RCC 7860 (cell line): ENCODE measurements at places on chromosomes 5 and 9.

DNA sequence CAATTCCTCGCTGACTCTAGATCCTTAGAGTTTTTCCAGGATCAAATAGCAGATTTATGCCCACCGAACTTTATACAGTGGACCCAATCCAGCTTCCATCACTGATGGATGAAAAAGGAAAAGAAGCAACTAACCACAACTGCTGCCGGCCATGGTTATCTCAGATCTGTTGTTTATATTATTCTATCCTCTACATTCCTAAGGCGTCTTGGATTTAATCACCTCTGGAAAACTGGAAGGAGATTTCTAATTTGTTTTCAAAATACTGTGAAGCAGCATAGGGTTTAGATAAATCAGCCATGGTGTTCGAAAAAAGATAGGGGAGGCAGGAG lies 663 bp upstream of the ZNF366 start:
- DNase-seq: no peak

DNA sequence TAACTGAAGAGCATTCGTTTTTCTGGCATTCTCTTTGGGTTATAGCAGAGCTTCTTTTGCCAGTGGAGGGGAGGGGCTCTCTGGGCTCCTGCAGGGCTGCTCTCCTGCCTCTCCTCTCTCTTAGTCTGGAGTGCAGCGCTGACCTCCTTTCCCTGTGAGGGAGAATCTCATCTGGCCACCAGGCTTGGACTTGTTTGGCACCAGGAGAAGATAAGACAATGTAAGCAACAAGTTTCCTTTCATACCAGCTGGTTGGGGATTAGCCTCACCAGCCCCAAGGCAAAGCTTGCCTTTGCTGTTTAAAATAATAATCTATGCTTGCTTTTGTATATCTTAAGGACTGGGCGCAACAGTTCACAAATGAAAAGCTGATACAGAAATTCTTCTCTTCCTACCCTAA lies 196.4 kb downstream of the TLE4 start:
- no peak for DNase-seq

- DNase-seq: no peak
These were observed 18.3 kb upstream of the TEK start for GRCh38 chr9:27090711-27091110.

- no peak for DNase-seq
These were observed 11.7 kb upstream of the TAS2R1 start for GRCh38 chr5:9641806-9642355.

DNA sequence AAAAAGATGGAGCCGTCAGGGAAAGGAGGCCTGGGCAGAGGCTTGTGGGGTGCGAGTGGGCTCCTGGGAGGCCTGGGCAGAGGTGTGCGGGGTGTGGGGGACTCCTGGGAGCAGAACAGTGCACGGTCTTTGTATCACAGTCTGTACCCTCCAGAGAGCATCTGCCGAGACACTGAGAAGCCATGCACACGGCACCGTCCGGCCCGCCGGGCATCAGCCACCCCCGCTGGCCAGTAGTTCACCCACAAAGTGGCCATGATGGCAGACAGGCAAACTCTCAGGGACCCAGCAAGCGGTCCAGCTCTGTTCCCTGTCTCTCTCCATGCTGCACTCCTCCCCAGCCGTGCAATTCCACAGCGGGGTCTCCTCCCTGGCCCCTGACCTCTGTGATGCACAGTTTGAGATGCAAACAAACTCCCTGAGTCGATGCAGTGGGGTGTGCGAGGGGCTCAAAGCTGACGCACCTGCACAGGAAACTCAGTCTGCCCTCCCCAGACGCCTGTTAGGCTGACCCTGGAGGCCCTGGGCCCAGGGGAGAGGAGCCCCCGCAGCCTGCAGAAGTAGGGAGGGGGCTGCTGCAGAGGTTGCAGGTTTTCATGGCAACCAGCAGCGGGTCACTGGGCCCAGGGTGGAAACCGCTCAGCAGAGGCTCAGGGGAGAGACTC lies 9.1 kb upstream of the GPSM1 start:
- no peak for DNase-seq

DNA sequence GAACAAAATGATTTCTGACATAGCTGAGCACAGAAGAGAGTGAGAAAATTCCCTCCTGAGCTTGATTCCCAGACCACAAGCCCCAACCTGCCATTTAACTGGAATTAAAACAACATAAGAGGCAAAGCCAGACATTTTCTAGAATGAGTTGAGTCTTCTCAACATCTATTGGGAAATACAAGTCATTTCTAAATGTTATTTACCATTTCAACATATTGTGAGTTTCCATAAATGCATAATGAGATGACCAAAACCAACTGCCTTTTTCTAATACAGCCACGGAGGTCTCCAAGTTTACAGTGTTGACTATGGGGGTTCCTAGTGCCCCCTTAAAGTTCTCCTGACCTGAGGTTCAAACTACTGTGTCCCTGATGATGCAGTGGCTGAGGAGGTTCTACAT lies 20.0 kb downstream of the SH3TC2 start:
- DNase-seq: no peak
